Cerebellar nuclear complex (tissue), 1 donor: ENCODE measurements at places on chromosomes 4 and X.

DNA sequence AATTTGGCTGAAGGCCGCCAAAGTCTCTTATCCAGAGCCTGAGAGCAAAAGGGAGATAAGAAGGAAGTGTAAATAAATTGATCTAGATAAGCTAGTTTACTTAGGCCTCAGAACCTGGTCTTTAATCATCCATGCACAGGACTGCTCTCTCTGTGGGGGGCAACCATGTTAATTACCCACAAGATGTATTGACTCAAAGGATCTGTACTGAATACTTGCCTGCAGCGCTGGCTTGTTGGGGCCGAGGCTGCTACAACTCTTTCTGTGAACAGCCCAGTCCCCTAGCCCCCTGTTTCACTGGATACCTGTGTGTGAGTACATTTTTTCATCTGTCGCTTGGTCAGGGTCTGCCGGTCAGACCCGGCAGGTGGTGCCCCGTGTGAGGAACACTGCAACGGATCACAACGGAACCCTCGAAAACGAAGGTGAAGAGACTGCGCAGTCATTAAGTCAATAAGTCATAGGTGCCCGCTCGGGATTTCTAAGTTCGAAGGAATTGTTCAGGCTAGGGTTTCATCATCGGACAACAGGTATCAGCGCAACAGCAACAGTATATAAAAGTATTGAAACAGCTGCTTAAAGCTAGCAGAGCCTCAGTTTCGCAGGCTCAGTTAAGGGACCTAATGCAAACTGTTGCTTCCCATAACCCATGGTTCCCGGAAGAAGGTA lies 8.3 kb downstream of the MAGEA11 start:
- no peak for DNase-seq

DNA sequence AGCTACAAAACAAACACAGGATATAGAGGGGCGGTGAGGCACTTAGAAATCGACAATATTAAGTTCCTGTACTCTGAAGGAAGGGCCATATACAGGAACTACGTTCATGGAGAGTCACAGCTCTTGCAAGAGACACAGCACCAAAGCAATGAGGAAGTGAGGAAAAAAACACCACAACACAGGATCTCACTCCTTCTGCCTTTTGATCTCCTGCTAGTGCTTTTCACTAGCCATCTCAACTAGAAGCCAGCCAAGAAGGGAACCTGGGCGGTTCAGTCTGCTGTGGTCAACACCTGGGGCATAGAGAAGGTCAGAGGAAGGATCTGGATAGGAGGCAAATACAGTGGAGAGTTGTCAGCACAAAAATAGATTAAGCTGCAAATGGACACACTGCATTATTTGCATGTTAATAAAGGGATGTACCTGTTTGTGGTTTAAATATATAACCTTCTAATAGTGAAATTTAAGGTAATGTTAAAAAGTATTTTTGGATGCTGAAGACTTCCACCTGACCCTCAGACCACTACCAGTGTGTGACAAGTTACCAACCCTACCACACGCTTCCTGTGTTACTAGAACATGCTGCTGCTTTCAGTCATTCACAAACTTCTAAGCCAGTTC lies 104.6 kb downstream of the DTHD1 start:
- DNase-seq, result no peak

DNA sequence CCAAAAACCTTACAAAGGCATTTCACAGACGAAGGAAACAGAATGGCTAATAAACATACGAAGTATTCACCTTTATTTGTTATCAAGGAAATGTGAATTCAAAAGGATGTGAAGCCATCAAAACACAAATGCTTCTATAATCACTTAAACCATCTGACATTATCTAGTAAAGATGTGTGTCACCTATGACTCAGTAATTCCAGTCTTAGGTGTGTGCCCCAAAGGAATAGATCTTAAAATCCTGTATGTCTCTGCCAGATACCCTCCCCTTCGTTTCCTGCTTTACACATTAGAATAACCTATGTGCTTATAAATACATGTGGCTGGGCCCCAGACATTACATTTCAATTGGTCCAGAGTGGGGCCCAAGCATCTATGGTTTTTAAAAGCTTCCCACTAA lies 41.8 kb upstream of the CEP135 start:
- no peak for DNase-seq

DNA sequence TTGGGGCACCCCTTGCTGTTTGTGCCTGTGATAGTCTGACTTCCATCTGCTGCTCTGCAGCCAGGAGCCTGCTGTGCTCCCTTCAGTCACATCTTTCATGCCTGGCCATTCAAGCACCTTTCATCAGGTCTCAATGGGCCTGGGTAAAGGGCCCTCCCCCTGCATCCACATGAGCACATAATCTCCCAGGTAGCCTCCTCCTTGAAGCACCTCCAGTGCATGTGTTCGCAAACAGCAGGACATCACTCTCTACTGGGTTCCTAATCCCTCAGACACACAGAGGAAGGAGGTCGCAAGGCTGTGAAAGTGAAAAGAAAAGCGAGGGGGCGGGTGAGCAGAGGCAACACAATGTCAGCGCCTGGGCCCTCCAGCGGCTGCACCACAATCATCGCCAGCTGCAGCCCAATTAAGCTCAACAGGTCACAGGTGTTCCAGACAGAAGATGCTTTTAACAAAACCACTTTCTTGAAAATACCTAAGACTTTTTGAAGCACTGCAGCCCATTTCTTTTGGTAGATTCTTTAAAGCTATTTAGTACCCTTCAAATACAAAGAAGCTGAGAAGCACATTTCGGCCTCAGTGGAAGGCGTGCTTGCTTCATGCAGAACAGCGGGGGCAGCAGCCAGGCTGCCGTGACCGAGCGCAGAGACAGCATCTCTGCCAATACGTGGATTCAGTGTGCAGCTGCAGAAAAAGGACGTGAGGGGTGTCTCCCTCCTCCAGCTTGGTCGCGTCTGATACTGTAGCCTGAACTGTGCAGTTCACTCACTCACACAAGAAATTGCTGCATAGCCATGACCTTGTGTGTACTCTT lies 92.2 kb upstream of the SPRY1 start:
- no peak for DNase-seq

DNA sequence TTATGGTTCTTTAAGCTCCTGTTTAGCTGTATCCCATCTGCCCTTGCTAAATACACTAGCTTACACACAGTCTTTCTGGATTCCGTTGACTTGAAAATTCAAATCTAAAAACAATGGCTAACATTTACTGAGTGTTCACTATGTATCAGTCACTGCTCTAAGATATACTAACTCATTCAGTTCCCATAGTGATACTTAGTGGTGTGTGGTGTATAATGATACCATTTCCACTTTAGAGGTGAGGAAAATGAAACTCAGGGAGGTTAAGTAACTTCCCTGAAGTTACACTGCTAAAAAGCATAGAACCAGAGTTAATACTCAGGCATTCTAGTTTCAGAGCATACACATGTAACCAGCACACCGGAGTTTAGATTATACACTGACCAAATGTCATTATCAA lies 762.0 kb downstream of the GRID2 start:
- no peak for DNase-seq

- no peak for DNase-seq
Measured at GRCh38 chr4:144189121-144189520, 48.6 kb upstream of the GYPA start.

GRCh38 chr4:123323998-123324397 lies 72.6 kb upstream of the SPRY1 start:
- DNase-seq, result no peak

DNA sequence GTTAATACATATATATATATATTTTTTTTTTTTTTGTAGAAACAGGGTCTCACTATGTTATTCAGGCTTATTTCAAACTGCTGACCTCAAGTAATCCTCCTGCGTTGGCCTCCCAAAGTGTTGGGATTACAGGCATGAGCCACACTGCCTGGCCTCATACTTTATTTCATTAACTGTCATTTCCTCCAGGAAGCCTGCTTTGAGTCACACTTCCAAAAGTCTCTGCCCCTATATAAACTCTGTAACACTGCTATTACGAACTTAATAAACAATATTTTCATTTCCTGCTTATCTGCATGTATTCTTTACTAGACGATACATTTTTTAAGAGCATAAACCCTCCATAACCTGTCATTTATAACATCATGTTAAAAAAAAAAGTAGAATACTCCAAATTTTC lies 167.2 kb downstream of the WDFY3 start:
- no peak for DNase-seq

GRCh38 chr4:119139822-119140252 lies 4.2 kb downstream of the MYOZ2 start:
- DNase-seq, result no peak

- no peak for DNase-seq
Measured at GRCh38 chr4:87717276-87718031, 67.4 kb downstream of the DMP1 start.

- no peak for DNase-seq
Measured at GRCh38 chr4:23305026-23305425, 584.8 kb downstream of the PPARGC1A start.

DNA sequence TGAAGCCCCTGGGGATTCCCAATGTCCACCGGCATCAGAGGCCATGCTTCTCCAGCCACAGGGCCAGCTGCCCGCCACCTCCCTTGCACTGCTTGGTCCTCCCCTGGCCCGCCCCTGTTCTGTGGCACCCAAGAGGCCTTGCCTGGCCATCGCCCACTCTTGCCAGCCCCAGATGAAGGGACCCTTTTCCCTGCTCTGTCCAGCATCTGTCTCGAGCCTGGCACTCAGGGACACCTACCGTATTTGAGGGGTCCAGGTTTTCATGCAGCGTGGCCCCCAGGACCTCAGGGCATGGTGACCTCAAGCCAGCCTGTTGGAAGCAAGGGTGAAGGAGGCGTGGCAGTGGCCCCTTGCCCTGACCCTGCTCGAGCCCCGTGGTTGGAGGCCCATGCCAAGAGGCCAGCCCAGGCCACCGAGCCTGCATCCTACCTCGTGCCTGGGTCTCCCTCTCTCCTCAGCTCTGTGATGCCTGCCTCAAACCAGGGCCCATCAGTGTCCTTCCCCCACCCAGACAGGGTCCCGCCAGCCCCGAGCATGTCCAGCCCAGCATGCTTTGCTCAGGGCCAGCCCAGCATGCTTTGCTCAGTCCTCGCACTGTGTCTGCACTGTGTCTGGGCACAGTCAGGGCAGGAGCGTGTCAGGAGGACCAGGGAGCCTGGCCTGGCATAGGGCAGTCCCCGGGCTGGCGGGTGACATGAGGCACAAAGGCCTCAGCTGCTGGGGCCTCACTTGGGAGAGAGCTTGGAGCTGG lies 14.3 kb upstream of the FGFR3 start:
- DNase-seq, result no peak

DNA sequence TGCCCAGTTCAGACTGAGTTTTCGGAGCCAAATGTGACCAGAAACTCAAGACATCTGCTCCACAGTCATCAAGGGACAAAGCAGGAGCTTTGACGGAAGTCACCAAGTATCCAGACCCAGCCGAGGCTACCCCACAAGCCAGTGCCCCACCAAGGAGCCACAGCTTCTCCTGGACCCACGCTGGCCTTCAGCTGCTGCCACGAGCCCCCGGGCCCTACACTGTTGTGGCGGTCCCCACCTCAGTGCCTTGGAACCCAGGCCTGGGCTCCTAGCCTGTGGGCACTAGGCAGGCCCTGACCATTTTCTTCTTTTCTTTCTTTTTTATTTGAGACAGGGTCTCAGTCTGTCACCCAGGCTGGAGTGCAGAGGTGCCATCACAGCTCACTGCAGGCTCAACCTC lies 82.1 kb upstream of the NKX1-1 start:
- DNase-seq, result no peak

DNA sequence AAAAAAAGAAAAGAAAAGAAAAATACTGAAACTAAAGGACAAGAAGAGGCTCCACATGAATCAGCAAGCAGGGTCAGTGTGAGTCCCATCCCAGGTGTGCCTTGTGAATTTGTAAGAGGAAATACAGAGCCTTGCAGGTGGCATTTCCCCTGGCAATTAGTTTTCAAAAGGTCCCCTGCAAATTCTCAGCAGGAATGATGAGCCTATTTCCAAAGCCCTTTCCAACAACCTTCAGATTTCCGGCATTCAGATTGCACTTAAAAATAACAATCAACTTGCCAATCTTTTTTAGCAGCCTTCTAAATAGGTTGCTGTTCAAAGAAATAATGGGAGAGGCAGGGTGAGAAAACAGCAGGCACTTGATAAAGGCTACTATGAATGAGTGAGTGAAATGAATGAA lies 66.4 kb upstream of the OR13H1 start:
- DNase-seq, result no peak

DNA sequence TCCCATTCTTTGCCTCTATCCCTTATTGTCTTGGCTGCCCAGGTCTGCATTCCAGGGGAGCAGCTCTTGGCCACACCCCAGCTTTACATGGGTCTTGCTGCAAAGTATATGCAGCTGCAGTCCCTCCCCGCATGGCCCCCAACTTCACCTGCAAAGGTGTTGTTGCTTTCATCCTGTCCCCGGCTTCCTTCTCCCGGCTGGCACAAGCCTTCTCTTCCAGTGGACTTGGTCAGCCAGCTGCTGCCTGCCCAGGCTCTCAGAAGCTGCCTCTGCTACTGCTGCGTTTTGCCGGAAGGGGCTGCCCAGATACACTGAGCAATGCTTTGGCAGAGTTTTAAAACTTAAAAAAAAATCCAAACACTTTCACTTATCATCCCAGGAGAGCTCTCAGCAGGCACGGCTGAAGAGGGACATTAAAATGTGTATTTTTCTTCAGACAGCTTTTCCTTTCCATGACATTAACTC lies 121.2 kb upstream of the PDLIM3 start:
- DNase-seq, result no peak

- DNase-seq, result no peak
Measured at GRCh38 chr4:180028682-180029081, 2214.5 kb upstream of the TENM3 start.

DNA sequence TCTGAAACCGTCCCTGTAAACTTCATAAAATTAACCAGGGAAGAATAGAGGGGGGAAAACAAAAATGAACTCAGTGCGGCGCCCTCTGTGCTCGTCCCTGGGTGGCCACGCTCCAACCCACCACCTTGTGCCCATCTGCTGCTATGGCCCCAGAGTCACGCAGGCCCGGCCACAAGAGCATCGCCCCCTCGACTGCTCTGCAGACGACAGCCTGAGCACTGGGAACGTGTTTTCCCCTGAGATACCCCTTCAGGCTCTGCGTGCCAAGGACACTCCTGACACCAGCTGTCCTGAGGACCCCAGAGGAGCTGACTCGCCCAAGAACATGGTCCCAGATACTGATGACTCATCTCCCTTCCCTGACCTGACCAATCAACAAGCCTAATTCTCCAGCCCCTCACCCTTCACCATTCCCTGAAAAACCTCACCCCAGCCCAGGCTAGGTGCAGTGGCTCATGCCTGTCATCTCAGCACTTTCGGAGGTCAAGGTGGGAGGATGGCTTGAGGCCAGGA lies 64.1 kb upstream of the GPR78 start:
- no peak for DNase-seq

- DNase-seq, result no peak
Measured at GRCh38 chr4:113694008-113694407, 67.5 kb downstream of the CAMK2D start.

GRCh38 chr4:108263057-108263456 lies 94.3 kb upstream of the LEF1 start:
- no peak for DNase-seq

GRCh38 chr4:101667348-101667747 lies 123.2 kb upstream of the BANK1 start:
- DNase-seq, result no peak

GRCh38 chr4:146511381-146511780 lies 10.4 kb downstream of the SLC10A7 start:
- no peak for DNase-seq

DNA sequence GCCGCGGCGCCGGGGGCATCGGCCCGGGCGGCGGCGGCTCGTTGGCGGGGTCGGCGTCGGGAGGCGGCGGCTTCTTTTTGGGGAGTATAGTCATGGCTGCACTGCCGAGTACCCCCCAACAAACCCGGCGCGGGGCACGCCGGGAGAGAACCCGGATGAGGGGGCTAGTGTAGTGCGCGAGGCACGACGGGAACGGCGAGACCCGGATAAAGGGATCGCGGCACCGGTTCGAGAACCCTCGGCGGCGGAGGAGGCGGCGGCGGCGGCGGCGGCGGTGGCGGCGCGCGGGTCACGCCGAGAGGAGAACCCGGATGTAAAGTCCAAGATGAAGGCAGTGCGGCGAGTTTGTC lies at the start of gene OTUD5:
TSS of gene OTUD5 (minus strand) at position 131 of the 350 bp plus-strand sequence. CDS start at position 94, 37 bp downstream.
- no peak for DNase-seq
